Liver (tissue), 10 donors: ENCODE measurements at places on chromosomes 1 and 21. TPM values are rescaled to one million over a fixed set of nuclear protein-coding genes. Genes with fewer than 3 reads are reported as not detected.

Gene CFAP45
- 0.24 TPM for polyA plus RNA-seq

Gene SPRR2F
- polyA plus RNA-seq, result not detected

Gene C1QTNF12
- 0.39 TPM for polyA plus RNA-seq

Gene CSF3R
- 6.7 TPM for polyA plus RNA-seq

Gene ARHGAP30
- 1.2 TPM for polyA plus RNA-seq

Gene SPRR5
- not detected for polyA plus RNA-seq

Gene CRYAA
- polyA plus RNA-seq, result 1.9 TPM

Gene GIPC2
- polyA plus RNA-seq, result 7.9 TPM

Gene S100A8
- 43.4 TPM for polyA plus RNA-seq

Gene CSF1
- polyA plus RNA-seq, result 11.0 TPM

Gene UBL4B
- polyA plus RNA-seq, result not detected

Gene DISP3
- 0.02 TPM for polyA plus RNA-seq

Gene TMIGD3
- polyA plus RNA-seq, result 3.4 TPM

- DNase-seq, result no peak
- H3K4me3 ChIP-seq, result no peak overlapping the region
- no peaks in the 10 kb centered on the region for H3K36me3 ChIP-seq
- H3K27ac ChIP-seq, result no peak overlapping the region
- H3K27me3 ChIP-seq, result no peaks in the 10 kb centered on the region
Measured at GRCh38 chr1:86788300-86789206, 84.2 kb downstream of the SH3GLB1 start.

GRCh38 chr21:16028142-16028541 is 298.4 kb downstream of the USP25 start:
- H3K36me3 ChIP-seq, result no peaks in the 10 kb centered on the region
- no peaks in the 10 kb centered on the region for H3K4me1 ChIP-seq
- DNase-seq, result no peak
- H3K27me3 ChIP-seq, result no peaks in the 10 kb centered on the region
- no peak overlapping the region for H3K4me3 ChIP-seq

GRCh38 chr1:58447886-58448285 is 98.6 kb downstream of the OMA1 start:
- H3K4me1 ChIP-seq, result peaks cover 36% of the 10 kb centered on the region
- no peak overlapping the region for H3K4me3 ChIP-seq
- DNase-seq, result no peak
- peak overlapping the region; percentile 77 for H3K27ac ChIP-seq

GRCh38 chr1:232696466-232696865 is 66.5 kb upstream of the SIPA1L2 start:
- H3K4me3 ChIP-seq, result no peak overlapping the region
- no peaks in the 10 kb centered on the region for H3K36me3 ChIP-seq
- no peak overlapping the region for H3K27ac ChIP-seq
- no peak for DNase-seq
- H3K27me3 ChIP-seq, result no peaks in the 10 kb centered on the region

DNA sequence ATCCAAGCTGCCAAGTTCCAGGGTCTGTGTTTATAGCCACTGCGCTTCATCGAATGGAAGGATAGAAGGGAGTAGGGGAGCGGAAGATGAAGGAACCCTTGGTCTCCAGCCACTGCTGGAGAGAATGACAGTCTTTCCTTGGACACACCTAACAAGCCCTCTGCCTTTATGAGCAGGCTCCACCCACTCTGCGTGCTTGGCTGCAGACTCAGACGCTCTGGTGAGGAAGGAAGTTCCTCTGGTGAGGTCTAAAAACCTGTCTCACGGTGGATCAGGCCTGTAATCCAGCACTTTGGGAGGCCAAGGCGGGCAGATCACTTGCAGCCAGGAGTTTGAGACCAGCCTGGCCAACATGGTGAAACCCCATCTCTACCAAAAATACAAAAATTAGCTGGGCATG is 55.4 kb downstream of the MATN1 start:
- H3K27ac ChIP-seq, result no peak overlapping the region
- peaks cover 2% of the 10 kb centered on the region for H3K4me1 ChIP-seq
- no peaks in the 10 kb centered on the region for H3K27me3 ChIP-seq
- H3K36me3 ChIP-seq, result no peaks in the 10 kb centered on the region
- no peak overlapping the region for H3K4me3 ChIP-seq

GRCh38 chr1:63411066-63411465 is 43.6 kb downstream of the ALG6 start:
- no peak overlapping the region for H3K4me3 ChIP-seq
- H3K27ac ChIP-seq, result no peak overlapping the region
- no peak for DNase-seq
- no peaks in the 10 kb centered on the region for H3K36me3 ChIP-seq
- no peaks in the 10 kb centered on the region for H3K27me3 ChIP-seq
- peaks cover 5% of the 10 kb centered on the region for H3K4me1 ChIP-seq

DNA sequence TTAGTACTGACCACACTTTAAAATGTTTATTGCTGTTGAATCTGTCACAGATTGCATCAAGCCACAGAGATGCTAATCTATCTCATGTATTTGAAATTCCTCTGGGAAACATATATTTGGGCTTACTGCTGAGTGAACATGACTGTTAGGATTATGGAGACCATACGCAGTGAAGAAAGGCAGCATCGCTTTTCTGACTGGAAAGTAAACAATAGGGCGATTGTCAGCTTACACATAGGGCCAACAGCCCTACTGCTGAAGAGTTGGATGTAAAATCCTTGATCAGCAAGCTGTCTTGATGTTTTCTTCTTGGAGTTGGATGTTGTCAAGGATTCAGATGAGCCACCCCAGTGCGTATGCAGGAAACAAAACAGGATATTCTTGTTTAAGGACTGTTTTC is 368.7 kb upstream of the ADGRL2 start:
- no peak overlapping the region for H3K4me3 ChIP-seq
- no peak for DNase-seq
- H3K27ac ChIP-seq, result peak overlapping the region; percentile 56
- H3K27me3 ChIP-seq, result no peaks in the 10 kb centered on the region
- H3K4me1 ChIP-seq, result no peaks in the 10 kb centered on the region

DNA sequence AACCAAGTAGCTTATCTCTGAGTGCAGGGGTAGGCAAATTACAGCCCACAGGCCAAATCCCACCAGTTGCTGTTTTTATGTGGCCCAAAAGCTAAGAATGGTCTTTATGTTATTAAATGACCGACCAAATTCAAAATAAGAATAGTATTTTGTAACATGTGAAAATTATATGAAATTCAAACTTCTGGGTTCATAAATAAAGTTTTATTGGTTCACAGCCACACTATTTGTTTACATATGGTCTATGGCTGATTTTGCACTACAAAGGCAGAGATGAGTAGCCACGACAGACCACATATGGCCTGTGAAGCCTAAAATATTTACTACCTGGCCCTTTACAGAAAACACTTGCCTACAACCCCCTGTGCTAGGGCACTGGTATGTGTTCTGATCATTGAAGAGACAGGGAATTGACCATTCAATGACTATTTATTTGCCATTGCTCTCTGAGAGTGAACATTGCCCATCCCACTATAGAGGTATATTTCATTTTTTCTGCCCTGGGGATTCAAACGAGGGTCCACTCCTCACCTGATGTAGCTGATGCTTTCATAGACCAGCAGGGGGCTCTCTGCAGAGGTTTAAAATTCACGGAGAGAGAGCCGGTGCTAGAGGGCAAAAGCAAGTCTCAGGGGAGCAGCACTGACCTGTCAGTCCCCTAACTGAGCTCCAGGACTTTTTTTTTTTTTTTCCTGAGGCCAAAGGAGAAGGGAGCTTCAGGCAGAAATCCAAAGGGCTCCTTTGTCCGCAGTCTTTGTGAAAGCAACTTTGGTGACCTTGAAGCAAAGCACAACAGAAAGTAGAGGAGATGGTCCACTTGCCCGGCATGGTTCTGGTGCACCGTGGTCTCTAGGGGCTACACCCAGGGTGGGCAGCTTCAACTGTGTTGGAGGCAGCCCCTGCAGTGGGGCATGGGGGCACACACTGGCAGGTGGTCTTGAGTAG is 7.3 kb upstream of the GNL2 start:
- H3K4me1 ChIP-seq, result peaks cover 3% of the 10 kb centered on the region
- H3K27ac ChIP-seq, result no peak overlapping the region
- no peaks in the 10 kb centered on the region for H3K36me3 ChIP-seq
- H3K4me3 ChIP-seq, result no peak overlapping the region

DNA sequence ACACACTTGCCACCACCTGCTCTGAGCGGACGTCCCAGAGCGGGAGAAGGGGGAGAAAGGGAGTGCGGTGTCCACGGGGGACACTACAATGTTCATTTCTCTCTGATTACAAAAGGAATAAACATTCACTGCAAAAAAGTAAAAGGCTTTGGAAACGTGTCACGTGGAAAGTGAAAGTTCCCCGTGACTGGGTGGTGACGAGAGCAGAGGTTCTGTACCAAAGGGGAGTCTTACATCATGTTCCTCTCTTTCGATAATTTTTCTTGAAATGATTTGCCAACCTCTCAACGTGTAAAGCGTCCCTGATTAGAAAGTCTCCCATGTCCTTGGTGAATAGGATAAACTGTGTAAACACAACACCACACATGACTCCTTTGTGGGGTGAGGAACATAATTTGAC is 22.0 kb upstream of the PRDM15 start:
- no peaks in the 10 kb centered on the region for H3K27me3 ChIP-seq
- no peak for DNase-seq
- no peaks in the 10 kb centered on the region for H3K4me1 ChIP-seq
- H3K4me3 ChIP-seq, result no peak overlapping the region

DNA sequence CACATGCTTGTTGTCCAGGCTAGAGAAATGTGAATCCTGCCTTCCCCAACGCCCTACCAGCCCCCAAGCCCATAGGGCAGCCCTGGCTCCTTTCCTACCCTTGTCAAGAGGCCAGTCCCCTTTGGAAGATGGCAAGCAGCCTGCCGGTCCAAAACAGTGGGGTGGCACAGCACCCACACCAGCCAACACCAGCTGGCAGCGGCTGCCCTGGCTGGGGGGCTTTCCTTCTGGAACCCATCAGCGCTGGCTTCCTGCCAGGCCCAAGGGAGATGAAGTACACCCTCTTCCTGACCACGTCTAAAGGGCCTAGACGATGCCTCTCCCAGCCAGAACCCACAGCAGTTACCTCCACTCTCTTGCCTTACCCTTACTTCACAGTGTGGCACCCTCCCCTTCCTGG is 24.2 kb downstream of the KCNN3 start:
- no peaks in the 10 kb centered on the region for H3K27me3 ChIP-seq
- no peak for DNase-seq
- no peak overlapping the region for H3K27ac ChIP-seq
- H3K4me1 ChIP-seq, result no peaks in the 10 kb centered on the region

GRCh38 chr1:214548988-214549387 is 2.4 kb downstream of the PTPN14 start:
- H3K4me1 ChIP-seq, result peaks cover 17% of the 10 kb centered on the region
- H3K27me3 ChIP-seq, result peaks cover 4% of the 10 kb centered on the region
- no peak overlapping the region for H3K27ac ChIP-seq
- no peaks in the 10 kb centered on the region for H3K36me3 ChIP-seq
- no peak for DNase-seq
- H3K4me3 ChIP-seq, result no peak overlapping the region

GRCh38 chr1:197920414-197921117 is 3.4 kb downstream of the LHX9 start:
- peaks cover 3% of the 10 kb centered on the region for H3K27me3 ChIP-seq
- no peak for DNase-seq
- H3K27ac ChIP-seq, result no peak overlapping the region
- no peaks in the 10 kb centered on the region for H3K36me3 ChIP-seq
- no peak overlapping the region for H3K4me3 ChIP-seq
- peaks cover 18% of the 10 kb centered on the region for H3K4me1 ChIP-seq

- no peaks in the 10 kb centered on the region for H3K27me3 ChIP-seq
- H3K4me3 ChIP-seq, result no peak overlapping the region
- H3K27ac ChIP-seq, result no peak overlapping the region
- no peak for DNase-seq
Measured at GRCh38 chr1:248406721-248407692, 4.2 kb downstream of the OR2T1 start.

GRCh38 chr1:245370905-245371581 is 216.3 kb downstream of the KIF26B start:
- H3K27me3 ChIP-seq, result no peaks in the 10 kb centered on the region
- DNase-seq, result no peak
- H3K4me1 ChIP-seq, result no peaks in the 10 kb centered on the region
- no peaks in the 10 kb centered on the region for H3K36me3 ChIP-seq

GRCh38 chr1:45446530-45446929 is 44.4 kb downstream of the TESK2 start:
- H3K27me3 ChIP-seq, result no peaks in the 10 kb centered on the region
- no peak overlapping the region for H3K4me3 ChIP-seq
- DNase-seq, result no peak
- no peaks in the 10 kb centered on the region for H3K4me1 ChIP-seq

- H3K4me1 ChIP-seq, result peaks cover 5% of the 10 kb centered on the region
- peak overlapping the region; percentile 74 for H3K27ac ChIP-seq
- no peak for DNase-seq
- no peaks in the 10 kb centered on the region for H3K27me3 ChIP-seq
- no peak overlapping the region for H3K4me3 ChIP-seq
Measured at GRCh38 chr1:21317035-21317689, 26.9 kb upstream of the ECE1 start.

- no peak overlapping the region for H3K4me3 ChIP-seq
- DNase-seq, result no peak
- no peaks in the 10 kb centered on the region for H3K27me3 ChIP-seq
- no peak overlapping the region for H3K27ac ChIP-seq
- peaks cover 2% of the 10 kb centered on the region for H3K36me3 ChIP-seq
Measured at GRCh38 chr1:92342401-92342800, 43.5 kb downstream of the RPAP2 start.

DNA sequence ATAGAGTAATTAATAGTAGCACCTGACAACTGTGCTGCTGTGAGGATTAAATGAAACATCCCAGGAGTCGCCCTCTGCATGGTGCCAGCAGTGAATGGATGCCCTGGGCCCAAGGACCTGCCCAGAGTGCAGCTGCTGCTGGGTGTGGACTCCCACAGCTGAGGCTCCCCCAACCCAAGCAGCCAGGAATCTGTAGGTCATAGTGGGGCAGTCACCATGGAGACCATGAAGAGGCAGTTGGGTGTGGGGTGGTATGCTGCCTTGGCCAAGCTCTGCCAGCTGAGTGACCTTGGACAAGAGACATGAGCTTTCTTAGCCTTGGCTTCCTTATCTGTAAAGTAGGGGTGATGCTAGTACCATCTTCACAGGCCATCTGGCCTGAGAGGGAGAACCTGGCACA is 9.4 kb downstream of the OLIG2 start:
- no peak overlapping the region for H3K27ac ChIP-seq
- H3K4me1 ChIP-seq, result no peaks in the 10 kb centered on the region
- no peak for DNase-seq
- no peak overlapping the region for H3K4me3 ChIP-seq
- H3K36me3 ChIP-seq, result no peaks in the 10 kb centered on the region
